Endothelial cell (in vitro differentiated cells): ENCODE measurements at places on chromosomes 11 and 22.

GRCh38 chr11:37817727-37818270, 1219.8 kb upstream of the RAG2 start:
- no peak for DNase-seq

DNA sequence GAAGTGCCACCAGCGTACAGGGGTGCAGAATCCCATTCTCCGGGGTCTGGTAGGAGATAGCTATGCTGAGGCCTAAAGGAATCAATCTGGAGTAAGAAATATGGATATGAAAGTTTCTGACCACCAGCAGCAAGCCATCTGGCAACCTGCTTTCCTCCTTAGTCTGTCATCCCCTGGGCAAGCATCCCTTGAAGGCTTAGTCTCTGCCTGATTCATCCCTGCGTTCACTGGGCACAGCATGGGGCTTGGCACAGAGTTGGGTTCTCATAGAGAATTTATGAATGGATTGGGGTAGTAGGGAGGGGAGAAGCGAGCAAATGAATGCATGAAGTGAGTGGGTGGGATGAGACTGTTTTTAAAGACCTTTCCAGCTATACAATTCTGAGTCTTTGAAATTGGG, 85.8 kb upstream of the NARS2 start:
- no peak for DNase-seq

GRCh38 chr11:45209891-45210699, 63.7 kb downstream of the PRDM11 start:
- peak; percentile 71 for DNase-seq

DNA sequence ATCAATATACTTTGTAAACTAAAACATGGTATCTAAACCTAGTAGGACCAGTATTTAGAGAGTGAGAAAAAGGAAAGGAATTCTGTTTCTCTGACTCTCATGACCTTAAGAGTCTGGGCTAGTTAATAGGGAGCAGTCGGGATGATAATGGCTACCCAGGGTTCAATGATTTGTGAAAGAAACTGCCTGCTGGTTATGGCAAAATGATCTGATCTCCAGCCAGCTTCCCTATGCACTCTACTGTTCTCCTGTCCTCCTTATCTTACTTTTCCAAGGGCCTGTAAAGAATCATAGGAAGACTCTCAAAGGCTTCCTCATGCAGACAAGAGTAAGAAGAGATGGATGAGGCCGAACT, 193.1 kb upstream of the PITPNB start:
- DNase-seq, result no peak

GRCh38 chr11:129828301-129828836, 12.7 kb downstream of the TMEM45B start:
- no peak for DNase-seq

GRCh38 chr11:60945295-60945667, 6.7 kb downstream of the SLC15A3 start:
- DNase-seq, result no peak

DNA sequence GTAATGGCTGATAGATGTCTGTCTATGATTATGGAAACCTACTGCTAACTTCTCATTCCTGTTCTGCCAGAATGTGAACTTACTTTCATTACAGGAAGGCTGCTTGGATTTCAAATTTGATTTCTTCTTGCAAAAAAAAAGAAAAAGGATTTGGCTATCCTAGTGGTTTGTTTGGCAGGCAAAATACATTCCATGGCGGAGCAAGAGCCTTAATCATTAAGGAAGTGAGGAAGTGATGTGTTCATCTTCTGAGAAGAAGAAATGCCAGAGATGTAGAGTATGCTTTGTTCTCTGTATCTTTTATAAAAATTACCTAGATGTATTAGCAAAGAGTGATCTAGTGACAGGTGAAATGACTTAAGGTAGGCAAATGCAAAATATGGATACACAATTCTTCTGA, 356.3 kb downstream of the SOX6 start:
- no peak for DNase-seq

- no peak for DNase-seq
Observed at GRCh38 chr22:41983513-41984405, 14.5 kb downstream of the SEPTIN3 start.

DNA sequence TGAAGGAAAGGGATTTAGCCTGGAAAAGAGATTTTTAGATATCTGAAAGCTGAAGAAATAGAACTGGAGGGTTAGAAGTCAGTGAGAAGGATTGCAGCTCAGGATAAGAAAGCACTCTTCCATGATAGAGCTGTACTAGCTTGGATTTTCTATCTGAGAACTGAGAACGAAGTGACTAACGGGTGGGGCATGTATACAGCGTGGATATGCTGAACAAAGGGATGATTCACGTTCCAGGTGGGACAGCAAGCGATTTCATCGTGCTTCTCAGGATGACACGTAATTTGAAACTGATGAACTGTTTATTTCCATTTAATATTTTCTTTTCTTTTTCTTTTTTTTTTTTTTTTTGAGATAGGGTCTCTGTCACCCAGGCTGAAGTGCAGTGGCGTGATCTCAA, 53.0 kb downstream of the GRAMD1B start:
- DNase-seq, result no peak

DNA sequence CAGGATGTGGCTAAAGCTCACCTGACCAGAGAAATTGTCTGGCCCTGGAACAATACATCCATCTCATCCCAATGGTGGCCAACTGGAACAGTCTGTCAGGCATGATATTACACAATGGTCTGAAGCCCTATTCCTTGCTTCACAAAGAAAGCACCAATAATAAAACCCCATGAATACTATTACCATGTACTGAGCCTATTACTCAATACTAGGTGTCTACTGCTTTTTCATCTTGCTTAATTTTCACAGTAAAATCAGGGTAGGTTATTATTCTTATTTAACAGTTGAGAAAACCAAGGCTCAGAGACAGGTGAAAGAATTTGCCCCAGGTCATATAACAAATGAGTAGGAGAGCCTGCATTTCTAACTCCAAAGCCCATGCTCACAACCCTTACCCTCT, 68.9 kb upstream of the CAPRIN1 start:
- no peak for DNase-seq

DNA sequence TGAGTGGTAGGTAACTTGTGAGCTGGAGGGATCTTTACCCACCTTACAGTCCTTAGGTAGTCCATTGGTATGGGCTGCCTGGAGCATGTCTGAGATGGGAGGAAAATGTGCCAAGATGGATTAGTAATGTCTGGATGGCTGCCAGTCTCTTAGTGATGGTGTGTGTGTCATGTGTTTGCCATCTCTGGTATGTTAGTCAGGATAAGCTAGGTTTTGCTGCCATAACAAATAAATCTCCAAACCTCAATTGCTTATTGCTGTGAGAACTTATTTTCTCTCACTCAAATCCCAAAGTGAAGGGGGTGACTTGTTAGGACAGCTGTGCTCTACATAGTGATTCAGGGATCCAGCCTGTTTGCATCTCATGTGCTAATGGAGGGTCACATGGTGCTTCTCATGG, 40.9 kb upstream of the MYEOV start:
- DNase-seq, result no peak

GRCh38 chr11:12762278-12762677, 88.1 kb downstream of the TEAD1 start:
- DNase-seq, result no peak

DNA sequence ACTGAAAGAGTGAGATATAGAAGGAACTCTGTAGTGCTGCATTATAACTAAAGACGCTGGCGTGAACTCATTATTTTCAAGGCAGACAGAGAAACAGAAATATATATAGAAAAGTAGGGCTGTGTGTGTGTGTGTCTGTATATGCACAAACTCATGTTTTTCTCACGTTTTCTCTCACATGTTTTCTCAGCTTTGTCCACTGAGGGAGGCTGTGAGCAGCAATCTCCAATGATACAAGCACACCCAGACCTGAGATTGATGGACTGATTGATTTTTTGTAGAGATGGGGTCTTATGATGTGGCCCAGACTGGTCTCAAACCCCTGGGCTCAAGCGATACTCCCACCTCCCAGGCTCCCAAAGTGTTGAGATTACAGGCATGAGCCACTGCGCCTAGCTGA, 122.5 kb downstream of the SERGEF start:
- no peak for DNase-seq

DNA sequence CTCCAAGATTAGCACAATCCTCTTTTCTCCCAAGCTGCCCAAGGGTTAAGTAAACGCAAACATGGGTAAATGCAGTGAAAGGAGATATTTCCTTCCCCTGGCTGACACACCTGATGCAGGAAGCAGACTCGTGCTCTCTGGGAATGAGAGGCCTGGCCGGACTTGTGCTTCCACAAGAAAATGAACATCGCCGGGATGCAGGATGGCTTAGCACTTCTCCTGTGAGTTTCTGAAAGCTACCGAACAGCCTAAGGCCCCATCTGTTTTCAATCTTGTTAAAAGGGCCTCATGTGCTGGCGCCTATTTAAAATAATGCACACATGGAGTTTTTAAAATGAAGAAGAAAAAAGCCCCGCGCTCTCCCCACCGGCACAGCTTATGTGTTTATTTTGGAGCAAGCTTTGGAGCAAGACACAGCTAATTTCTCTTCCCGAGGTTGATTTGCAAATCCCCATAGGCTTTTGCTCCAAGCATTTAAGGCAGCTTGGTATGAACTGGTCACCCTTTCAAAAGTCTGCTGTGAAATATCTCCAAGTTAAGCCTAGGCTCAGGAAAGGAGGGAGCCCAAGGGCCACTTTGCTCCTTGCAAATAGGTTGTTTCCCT, 100.9 kb downstream of the SYN3 start:
- DNase-seq, result no peak

DNA sequence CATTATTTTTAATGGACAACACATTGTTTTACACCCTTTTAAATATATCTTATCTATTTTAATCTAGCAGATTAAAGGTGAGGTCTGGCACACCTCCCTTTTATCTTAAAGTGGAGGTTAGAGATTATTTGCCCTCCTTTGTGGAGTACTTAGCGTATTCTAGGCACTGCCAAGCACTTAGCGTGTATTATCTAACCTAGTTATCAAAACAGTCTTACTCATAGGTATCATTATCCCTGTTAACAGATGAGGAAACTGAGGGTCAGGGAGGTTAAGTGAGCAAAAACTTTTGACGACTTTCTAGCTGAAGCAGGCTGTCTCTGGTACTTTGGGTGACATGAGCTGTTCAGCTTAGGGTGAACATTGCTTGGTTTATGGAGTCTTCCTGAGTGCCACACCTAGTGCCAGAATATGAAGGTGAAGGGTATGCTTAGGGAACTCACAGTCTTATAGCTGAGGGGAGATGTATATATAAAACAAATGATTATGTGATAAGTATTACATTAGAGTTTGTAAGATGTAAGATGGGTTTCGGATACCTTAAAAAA, 55.0 kb downstream of the ZNRF3 start:
- no peak for DNase-seq

GRCh38 chr11:1931341-1932104, 12.0 kb downstream of the TNNT3 start:
- DNase-seq, result no peak

DNA sequence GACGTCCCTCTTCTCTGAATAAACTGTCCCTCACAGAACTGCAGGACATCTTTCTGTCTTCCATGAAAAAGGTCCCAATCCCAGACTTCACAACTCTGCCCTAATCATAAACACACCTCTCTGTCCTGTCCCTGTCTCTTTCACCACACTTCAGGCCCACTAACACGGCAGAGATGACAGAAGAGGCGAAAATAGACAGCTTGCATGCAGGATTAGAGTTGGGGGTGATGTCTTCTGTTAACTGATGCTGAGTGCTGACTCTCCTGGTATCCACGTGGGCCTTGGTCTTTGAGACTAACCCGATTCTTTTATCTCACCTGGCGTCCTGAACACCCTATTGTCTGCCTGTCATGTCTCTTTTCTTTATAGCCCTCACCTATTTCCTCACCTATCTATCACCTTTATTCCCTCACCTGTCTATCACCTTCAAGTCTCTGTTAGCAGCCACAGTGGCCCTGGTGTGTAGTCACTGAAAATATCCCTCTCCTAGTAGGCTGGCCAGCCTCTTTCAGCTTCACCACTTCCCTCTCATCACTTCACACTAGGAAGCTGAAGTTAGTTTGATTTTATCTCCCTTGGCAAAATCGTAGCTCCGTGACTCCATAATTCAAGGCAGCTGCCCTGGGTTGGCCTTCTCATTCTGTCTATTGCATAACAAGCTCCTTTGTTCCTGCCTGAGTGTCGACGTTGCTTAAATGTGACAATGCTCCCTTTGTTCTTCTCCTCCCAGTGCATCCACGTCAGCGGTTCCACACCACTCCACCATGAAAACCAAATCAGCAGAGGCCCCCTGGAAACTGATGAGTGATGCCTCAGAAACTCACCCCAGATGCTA, 30.6 kb upstream of the DRD2 start:
- no peak for DNase-seq

DNA sequence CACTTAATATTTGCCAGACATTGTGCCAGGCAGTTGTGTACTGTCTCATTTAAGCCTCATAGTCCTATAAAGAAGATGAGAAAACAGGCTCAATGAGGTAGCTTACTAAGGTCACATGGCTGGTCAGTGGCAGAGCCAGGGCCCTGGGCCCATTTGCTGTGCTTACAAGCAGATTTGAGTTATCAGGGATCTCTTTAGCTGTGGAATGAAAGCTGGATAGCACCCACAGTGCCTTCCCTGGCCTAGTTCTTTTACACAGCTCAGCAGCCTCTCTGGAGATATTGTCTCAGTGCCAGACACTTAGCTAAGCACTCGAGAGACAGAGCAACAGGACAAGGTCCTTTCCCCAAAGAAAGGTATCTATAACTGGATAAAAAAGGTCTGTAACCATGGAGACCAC, 6.1 kb downstream of the TMEM86A start:
- no peak for DNase-seq

- peak; percentile 81 for DNase-seq
Observed at GRCh38 chr11:9757809-9758636, 94.1 kb downstream of the SWAP70 start.

- peak; percentile 68 for DNase-seq
Observed at GRCh38 chr11:122853971-122854446, 15.7 kb downstream of the CRTAM start.

DNA sequence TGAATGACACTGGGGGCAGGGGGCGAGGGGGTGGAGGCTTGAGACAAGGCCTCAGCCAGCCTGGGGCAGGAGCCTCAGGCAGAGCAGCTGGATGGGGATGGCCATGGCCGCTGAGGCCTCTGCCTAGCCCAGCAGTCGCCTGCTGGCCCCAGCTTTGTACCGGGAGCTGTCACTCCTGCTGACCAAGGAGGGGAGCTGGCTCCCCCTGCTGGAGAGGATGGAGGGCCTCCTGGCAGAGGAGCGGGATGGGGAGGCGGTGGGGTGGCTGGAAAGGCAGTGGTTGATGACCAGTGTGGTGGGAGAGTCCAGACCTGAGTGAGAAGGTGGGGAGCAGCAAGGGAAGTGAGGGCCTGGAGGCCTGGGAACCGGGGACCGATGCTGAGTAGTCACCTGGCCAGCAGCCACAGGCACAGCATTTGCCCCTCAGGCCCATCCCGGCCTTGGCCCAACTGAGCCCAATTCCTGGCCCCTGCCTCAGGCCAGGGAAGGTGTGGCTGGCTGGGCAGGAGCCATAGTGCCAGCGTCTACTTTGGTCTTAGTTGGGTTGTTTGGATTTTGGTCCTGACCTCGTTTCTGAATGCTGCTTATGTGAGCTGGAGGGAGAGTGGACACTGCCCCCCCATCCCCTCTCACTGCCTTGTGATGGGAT, 6.0 kb upstream of the SUSD2 start:
- peak; percentile 88 for DNase-seq
